OCI-LY7 (cell line): ENCODE measurements at places on chromosomes 13 and 19.

- no peak for DNase-seq
These were observed 12.4 kb upstream of the SIAH3 start for GRCh38 chr13:45863709-45864590.

- peak; percentile 79 for DNase-seq
These were observed 7.9 kb upstream of the DENND1C start for GRCh38 chr19:6489278-6490061.

DNA sequence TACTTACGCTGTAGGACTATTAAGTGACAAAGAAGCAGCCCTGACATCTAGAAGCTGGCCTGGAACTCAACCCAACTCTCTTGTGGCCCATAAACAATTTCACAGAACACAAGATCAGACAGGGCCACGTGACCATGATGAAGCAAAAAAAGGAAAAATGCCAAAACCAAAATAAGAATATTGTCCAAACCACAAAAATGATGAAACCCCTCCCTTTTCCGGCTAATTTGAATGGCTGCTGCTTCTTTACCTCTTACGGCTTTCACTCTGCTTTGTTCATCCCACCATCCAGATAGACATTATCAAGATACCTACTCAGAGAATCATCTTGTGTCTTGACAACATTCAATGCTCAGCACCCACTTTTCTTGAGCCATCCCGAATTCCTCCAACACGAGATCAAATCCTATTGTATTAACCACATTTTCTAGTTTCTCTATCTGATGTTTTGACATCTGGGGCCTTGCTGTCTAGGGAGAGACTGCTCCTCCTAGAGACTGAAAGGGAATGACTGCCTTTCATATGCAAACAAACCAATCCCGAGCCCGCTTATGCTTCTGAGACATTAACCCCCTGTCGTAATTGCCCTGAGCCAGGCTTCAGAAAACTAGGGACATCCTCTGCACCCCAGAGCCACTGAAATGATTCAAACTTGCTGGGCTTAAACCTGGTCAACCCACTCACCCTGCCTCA lies 186.3 kb downstream of the TDRD3 start:
- no peak for DNase-seq

GRCh38 chr19:40469011-40469410 lies 2.2 kb downstream of the SPTBN4 start:
- DNase-seq: no peak

DNA sequence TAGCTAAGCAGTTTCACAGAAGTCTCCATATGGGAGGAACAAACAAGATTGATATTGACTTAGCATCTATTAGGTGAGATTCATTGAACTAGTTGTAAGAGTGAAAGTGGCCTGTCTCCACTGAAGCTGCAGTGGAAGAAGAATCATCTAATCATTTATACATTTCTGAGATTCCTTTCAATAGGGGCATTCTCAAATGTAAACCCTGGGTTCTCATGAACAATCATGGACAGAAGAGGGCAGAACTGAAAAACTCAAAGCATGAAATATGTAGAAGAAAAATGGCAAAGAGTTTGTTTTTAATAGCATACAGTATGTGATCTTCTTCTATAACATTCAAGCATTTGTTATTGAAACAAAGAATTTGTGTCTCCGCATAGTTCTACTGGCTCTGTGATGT lies 17.6 kb upstream of the POSTN start:
- DNase-seq: no peak

- peak; percentile 8 for DNase-seq
These were observed 533 bp downstream of the ZNF544 start for GRCh38 chr19:58229255-58229639.

DNA sequence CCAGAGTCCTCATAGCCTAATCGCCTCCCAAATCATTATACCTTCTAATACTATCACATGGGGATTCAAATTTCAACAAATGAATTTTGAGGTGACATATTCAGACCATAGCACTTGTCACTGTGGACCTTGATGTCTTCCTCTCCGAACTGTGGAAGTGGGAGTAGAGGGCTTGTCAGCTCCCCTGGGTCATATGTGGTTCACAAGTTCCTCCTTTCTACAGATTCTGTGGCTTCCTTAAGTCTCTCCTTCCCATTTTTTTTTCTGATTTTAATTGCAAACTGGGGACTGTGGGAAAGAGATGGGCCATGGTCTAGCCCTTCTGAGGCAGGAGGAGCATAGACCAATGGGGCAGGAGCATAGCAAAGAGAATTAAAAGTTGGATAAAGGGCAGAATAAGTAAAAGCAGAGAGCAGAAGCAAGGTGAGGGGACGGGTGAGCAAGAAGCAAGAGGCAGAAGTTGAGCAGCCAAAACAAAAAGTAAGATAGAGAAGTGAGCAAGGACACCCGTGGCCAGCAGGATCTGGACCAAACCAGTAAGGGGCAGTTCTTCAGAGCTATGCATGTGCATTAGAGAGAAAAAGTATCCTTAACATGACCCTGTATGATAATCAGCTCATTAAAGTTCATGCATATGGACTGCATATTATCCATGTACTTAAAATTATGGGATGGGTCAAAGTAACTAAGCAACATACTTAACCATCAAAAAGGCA lies 2.6 kb upstream of the SIGLEC7 start:
- no peak for DNase-seq

DNA sequence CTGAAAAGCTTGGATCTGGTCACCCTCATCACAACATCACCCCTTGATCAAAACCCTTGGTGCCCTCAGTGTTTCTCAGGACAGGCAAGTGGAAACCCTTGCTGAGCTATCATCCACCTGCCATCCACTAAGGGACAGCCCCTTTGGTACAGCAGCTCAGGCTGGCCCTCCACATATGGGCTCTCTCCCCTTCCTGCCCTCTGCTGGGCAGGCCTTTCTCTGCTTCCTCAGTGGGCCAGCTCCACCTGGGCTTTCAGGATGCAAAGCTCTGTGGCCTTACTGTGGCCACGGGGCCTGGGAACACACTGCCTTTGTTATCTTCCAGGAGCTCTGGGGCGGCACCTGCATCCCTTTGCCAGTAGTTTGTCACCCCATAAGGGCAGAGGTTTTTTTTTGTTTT lies 4.9 kb downstream of the SUGP1 start:
- no peak for DNase-seq

GRCh38 chr13:47017476-47017875 lies 120.6 kb upstream of the HTR2A start:
- DNase-seq: no peak

DNA sequence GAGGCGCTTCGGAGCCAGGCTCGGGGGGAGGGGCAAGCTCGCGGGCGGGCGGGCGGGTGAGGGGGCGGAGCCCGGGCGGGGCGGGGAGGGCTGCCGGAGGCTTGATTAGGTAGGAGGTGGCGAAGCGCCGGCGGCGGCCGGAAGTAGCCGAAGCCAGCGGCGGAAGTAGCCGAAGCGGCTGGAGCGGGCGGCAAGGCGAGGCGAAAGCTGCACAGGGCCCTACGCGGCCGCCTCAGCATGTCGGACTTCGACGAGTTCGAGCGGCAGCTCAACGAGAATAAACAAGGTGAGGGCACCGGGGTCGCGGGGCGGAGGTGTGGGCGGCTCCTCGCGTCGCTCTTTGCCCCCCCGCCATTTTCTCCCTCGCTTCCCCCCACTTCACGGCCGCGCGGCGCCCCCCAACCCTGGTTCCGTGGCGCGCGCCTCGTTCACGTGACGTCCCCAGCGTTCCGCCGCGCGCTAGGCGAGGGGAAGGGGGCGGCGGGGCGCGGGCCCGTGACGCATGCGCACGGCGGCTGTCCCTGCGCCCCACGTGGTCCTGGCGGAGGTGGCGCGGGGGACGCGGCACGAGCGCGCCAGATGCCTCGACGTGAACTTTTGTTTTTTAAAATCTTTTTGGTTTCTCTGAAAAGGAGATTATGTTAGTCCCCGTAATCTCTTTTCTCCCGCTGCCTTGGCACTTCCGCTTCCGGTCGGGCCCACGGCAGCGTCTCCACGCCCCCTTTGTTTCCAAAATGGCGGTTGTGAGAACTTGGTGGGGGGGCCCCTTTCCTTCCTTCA lies at the start of gene U2AF2:
Gene U2AF2 (plus strand): TSS at position 168 of the 780 bp plus-strand sequence. CDS start 70 bp downstream, at position 238.
- peak; percentile 94 for DNase-seq

GRCh38 chr19:18453269-18454024 lies 15.5 kb upstream of the ISYNA1 start:
- DNase-seq: no peak

- DNase-seq: peak; percentile 46
These were observed 887 bp downstream of the NDUFS7 start for GRCh38 chr19:1384478-1385110.

DNA sequence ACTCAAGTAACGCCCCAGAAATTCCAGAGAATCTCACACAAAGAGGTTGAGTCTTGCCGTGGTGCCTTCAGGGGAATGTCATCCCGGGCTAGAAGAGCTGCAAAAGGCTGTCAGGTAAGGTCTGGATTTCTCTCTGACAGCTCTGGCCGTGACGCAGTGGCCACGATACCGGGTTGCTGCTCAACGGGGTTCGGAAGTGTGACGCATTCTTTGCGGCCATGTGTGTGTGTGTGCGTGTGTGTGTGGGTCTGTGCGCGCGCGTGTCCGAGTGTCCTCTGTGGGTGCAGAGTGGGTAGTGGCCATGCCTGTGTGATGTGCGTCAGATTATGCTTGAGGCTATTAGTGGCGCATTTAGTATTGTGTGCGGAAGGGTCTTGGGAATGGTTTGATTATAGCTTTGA lies 306 bp downstream of the ZNF540 start:
- DNase-seq: no peak

DNA sequence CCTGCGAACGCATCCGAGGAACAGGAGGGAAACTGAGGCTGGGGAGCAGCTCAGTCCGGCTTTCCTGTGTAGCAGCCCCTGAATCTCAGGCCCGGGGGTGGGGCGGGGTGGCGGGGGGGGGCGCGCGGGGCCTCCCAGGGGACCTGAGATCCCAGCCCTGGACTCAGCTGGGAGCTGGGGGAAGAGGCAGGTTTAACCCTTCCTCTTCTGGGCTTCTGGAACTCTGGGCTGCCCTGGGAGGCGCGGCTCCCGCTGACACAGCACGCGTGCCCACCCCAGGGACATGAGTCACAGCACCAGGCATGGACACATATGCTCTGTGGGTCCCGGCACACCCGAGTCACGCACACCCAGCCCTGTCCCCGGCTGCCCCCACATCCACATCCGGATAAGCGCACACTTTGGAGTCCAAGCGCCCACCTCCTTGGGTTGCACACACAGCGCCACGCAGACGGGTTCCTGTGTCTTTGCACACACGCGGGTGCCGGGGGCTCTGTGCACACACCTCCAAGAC lies 3.5 kb upstream of the CIRBP start:
- DNase-seq: no peak

GRCh38 chr19:40413291-40413845 lies at the start of gene PRX:
Gene PRX, minus strand, starts transcription at chr19:40413378. Its CDS starts 5,446 bp downstream, at chr19:40407932.
- no peak for DNase-seq

- peak; percentile 58 for DNase-seq
These were observed 2.6 kb upstream of the PDE4A start for GRCh38 chr19:10417541-10418234.

- DNase-seq: no peak
These were observed 3.0 kb downstream of the POU4F1 start for GRCh38 chr13:78600280-78600883.

DNA sequence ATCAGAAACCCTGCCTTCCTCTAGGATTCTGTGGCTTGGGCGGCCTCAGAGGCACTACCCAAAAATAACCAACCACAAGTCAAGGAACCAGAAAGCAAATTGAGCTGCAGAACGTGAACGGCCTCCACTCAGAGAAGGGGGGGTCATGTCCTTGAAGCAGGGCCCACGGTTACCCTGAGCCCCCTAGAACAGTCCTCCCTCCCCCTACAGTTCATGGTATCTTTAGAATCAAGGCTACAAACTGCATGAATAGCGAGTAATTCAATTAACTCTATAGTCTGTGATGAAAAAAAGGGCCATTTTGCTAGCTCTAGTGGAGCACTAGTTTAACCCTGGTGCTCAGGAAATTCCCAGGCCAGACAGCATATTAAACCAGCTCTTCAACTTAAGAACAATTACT lies 79.0 kb upstream of the ZNF507 start:
- DNase-seq: no peak

DNA sequence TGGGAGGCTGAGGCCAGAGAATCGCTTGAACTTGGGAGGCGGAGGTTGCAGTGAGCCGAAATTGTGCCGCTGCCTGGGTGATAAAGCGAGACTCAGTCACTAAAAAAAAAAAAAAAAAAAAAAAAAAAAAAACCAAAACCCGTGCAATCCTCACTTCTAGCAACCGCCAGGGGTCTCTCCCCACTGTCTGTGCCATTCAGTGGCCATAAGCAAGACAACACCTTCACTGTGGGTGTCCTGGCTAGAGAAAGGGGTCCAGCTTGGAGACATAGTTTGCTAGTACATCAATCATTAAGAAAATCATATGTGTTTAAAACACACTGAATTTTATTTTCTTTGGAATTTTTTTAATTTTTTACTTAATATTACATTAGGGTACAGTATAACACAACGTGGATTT lies 68.2 kb downstream of the RASL11A start:
- DNase-seq: peak; percentile 79

GRCh38 chr13:46402178-46402577 lies 15.1 kb upstream of the RUBCNL start:
- no peak for DNase-seq

GRCh38 chr19:1181606-1182005 lies 7.5 kb upstream of the SBNO2 start:
- DNase-seq: no peak

GRCh38 chr13:106865716-106866440 lies 297.9 kb upstream of the ARGLU1 start:
- no peak for DNase-seq

GRCh38 chr19:32022731-32023563 lies 322.5 kb upstream of the ZNF507 start:
- no peak for DNase-seq

DNA sequence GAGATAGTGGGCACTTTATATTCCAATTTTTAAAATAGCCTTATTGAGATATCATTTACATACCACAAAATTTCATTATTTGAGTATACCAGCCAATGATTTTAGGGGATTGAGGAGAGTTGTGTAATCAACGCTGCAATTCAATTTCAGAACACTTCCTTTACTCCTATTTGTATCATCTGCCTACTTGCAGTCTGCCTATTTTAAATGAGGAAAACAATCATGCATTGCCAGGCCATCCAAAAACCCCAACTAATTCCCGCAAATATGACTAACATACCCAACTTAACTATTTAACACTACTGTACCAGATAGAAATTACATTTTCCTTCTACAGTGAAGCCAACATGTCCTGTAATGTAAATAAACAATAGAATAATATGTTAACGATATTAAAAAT lies 26.7 kb downstream of the CAB39L start:
- DNase-seq: no peak

GRCh38 chr19:8458380-8458779 lies 13.6 kb downstream of the HNRNPM start:
- DNase-seq: no peak

- DNase-seq: no peak
These were observed 5.5 kb downstream of the MAG start for GRCh38 chr19:35297515-35297848.

DNA sequence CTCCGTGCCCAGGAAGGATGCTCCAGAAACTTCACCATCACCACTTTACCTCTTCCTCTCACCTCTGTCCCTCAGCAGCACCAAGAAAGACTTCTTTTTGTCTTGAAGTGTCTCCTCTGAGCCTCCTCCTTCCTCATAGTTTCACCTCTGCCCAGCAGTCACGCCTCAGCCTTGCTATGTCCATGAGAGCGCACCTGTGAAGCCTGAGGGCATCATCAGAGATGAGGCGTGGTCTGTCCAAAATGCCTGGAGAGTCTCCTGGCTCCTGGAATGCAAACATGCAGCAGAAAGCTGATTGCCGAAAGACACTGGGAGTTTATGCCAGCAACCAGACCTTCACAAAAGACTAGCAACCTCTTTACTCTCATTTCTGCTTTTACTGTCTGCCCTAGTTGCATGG lies 336.6 kb downstream of the TEX29 start:
- DNase-seq: no peak

GRCh38 chr13:93226623-93227279 lies at the start of gene GPC6:
Gene GPC6, plus strand, starts transcription at chr13:93226807.
- no peak for DNase-seq
